Right cardiac atrium (tissue), 5 donors: ENCODE measurements at places on chromosomes 13 and 19. TPM values are rescaled to one million over a fixed set of nuclear protein-coding genes. Genes with fewer than 3 reads are reported as not detected.

Gene ZNF547
- polyA plus RNA-seq = 2.7 TPM

Gene GARIN5A
- 3.0 TPM for polyA plus RNA-seq

Gene HOMER3
- polyA plus RNA-seq = 26.5 TPM

Gene TJP3
- 0.05 TPM for polyA plus RNA-seq

Gene KLK1
- polyA plus RNA-seq = 0.18 TPM

Gene FGF9
- 3.6 TPM for polyA plus RNA-seq

Gene CCNA1
- 0.20 TPM for polyA plus RNA-seq

Gene PRSS57
- not detected for polyA plus RNA-seq

Gene PPM1N
- polyA plus RNA-seq = 0.91 TPM

DNA sequence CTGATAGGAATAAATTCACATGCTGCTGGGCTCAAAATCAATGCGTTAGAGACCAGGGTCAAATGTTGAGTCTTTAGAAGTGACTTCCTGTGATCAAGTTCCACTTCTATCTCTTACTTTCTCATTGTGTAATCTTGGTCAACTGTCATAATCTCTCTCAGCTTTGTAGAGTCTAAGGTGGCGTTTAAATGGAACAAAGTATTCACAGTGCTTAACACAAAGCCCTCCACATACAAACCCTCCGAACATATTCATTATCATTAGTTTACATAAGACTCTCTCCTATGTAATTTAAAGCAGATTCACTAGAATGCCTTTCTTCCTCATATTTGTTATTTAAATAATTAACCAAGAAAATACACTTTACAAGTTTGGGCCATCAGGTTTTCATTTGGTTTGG, 1044.1 kb downstream of the EFNB2 start:
- no peak for DNase-seq

GRCh38 chr13:80341101-80341755, at the start of gene SPRY2:
SPRY2 (minus strand) TSS chr13:80341126; CDS start chr13:80337705, 3,421 bp downstream.
- DNase-seq = peak; percentile 96

- no peak for DNase-seq
These were observed 334.0 kb downstream of the TBC1D4 start for GRCh38 chr13:75147946-75148345.

DNA sequence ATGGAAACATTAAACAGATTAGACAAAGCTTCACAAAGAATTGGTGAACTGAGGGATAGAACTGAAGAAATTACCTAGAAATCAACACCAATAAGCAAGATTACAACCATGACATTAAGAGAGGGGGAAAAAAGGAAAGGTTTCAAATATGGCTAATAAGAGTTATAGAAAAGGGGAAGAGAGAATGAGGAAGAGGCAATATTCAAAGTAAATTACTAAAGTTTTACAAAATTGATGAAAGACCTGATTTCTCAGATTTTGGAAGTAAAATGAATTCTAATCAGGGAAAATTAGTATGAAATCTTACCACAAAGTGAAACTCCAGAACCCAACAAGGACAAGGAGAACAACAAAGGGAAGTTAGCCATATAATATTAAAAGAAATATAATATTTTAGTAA, 187.4 kb downstream of the NBEA start:
- no peak for DNase-seq

DNA sequence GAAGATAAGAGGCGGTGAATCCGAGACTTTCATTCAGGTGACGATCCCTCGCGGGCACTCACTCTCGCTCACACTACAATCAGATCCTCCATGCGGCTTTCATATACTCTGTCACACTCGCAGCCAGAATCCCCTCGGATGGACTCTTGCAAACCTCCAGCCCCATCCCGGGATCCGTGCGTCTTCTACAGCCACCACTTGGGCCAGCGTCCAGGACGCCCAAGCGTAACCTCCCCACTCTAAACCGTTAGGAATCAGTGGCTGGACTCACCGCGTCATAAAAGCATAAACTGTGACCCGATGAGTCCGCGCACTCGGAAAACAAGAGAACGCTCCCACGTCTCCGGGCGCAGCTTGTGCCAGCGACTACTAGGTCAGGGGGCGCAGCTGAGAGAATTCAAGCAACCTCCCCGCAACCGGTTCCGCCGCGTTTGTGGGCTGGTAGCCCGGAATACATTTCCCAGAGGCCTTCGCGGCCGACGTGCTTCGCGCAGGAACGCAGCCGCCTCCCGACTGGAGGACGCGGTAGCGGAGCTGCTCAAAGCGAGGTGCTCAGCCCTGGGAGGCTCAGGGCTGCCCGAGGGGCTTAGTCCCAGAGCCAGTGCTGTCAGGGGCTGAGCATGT, 27.6 kb downstream of the ZNF607 start:
- DNase-seq = peak; percentile 95

- DNase-seq = no peak
These were observed 673 bp downstream of the ZNF486 start for GRCh38 chr19:20167651-20168122.

DNA sequence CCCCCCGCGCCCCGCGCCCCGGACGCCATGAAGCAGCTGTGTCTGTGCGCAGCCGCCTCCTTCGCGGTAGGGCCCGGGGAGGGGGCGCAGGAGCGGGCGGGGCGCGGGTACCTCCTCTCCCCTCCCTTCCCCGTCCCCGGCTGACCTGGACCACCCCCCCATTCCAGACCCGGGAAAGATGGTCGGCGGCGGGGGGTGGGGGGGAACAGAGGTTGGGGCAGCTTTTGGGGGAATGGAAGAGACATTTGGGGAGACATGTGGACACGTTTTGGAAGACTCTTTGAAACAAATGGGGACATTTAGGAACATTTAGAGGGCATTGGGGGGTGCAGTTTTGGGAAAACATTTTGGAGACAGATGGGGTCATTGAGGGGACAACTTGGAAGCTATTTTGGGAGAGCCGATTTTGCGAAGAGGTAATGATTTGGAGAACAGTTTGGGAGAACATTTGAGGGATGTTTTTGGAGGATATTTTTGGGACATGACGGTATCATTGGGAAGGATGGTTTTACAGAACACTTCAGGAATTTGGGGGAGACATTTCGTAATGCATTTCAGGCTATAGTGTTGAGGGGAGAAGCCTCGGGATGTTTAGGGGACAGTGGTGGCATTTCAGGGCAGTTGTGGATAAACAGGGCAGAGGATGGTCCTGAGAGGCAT, 16.1 kb downstream of the ANKRD24 start:
- no peak for DNase-seq

- peak; percentile 40 for DNase-seq
These were observed 82.5 kb downstream of the DHRS12 start for GRCh38 chr13:51721496-51721895.

DNA sequence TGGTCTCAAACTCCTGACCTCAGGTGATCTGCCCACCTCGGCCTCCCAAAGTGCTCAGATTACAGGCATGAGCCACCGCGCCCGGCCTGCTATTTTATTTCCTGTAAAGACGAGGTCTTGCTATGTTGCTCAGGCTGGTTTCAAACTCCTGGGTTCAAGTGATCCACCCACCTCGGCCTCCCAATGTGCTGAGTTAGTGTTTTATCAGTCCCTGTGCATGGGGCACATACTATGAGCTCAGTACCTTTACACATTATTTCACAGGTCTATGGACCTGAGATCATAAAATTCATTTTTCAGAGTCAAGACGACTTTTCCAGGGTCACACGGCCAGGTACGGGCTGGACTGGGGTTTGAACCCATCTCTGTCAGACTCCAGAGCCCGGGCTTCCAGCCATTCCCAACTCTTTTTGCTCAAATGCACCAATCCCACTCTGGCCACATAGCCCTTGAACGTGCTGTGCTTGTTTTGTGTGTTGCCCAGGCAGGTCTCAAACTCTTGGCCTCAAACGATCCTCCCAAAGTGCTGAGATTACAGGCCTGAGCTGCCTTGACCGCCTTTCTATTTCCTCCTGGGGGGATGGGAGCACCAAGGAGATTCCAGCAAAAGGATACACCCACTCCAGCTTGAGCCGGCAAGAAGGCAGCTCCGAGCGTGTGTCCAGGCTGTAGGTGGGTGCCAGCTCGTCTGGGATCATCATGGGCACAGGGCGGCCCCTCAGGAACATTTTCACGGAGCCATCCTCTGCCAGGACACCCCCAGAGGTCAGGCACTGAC, 1.1 kb downstream of the EML2 start:
- no peak for DNase-seq

DNA sequence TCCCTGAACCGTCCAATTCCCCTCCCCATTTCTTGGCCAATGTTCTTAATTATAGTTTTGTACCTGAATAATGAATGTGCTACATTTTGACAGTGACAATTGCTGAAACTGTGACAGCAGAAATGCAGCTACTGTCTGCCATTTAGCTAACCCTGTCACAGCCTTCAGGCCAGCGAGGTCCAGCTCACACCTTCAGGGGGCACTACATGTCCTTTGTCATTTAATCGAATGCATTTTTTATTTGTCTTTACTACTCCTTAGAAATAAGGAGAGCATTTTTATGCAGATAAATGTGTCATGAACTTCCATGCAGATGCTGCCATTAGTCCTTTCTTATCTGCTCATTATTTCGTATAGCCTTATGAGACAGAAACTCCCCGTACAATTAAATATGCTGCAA, 159.9 kb downstream of the MZT1 start:
- DNase-seq = no peak

DNA sequence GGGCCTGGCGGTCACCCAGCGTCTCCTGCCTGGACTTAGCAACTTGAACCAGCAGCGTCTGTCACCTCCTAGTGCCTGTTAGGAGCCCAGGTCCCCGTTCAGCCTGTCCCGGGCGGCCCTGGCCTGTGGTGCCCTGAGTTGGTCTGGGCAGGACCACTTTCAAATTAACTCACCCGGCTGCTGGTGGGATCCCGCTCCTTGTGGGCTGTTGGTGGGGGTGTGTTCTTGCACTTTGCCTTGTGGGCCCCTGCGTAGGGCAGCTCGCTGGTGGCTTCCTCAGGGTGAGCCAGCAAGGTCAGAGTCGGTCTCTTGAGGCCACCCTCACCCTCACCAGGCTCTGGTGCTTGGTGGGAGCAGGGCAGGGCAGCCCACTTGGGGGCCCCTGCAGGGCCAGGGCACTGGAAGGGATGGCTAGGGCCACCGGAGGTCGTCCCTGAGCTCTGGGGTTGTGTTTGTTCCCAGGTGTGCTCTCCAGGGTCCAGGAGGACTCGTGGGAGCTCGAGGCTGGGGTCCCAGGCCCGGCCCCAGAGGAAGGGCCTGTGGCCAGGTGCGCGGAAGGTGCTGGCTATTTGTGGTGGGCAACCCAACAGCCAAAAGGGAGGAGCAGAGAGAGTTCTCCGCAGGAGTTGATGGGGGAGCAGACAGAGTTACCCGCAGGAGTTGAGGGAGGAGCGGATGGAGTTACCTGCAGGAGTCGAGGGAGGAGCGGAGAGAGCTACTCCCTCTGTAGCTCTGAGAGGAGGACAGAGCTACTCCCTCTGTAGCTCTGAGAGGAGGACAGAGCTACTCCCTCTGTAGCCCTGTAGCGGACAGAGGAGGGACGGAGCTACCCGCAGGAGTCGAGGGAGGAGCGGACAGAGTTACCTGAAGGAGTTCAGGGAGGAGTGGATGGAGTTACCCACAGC, 16.9 kb downstream of the TFDP1 start:
- peak; percentile 39 for DNase-seq

GRCh38 chr19:33721735-33722297, 74.9 kb upstream of the KCTD15 start:
- DNase-seq = no peak

DNA sequence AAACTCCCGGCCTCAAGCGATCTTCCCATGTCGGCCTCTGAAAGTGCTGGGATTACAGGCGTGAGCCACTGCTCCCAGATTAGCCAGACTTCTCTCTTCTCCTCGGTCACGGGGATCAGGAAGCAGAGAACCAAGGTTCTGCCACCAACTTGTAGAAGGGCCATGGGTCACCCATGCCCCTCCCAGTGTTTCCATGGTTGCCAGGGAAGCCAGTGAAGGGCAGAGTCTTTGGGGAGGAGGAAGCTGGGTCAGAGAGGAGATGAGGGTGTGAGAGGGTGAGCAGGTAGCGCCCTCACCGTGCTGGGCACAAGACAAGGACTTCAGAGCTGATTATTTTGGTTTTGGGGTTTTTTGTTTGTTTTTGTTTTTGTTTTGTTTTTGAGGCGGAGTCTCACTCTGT, 77.1 kb downstream of the GNG7 start:
- DNase-seq = peak; percentile 69

- DNase-seq = no peak
These were observed 307.1 kb upstream of the ZNF507 start for GRCh38 chr19:32038021-32038920.

DNA sequence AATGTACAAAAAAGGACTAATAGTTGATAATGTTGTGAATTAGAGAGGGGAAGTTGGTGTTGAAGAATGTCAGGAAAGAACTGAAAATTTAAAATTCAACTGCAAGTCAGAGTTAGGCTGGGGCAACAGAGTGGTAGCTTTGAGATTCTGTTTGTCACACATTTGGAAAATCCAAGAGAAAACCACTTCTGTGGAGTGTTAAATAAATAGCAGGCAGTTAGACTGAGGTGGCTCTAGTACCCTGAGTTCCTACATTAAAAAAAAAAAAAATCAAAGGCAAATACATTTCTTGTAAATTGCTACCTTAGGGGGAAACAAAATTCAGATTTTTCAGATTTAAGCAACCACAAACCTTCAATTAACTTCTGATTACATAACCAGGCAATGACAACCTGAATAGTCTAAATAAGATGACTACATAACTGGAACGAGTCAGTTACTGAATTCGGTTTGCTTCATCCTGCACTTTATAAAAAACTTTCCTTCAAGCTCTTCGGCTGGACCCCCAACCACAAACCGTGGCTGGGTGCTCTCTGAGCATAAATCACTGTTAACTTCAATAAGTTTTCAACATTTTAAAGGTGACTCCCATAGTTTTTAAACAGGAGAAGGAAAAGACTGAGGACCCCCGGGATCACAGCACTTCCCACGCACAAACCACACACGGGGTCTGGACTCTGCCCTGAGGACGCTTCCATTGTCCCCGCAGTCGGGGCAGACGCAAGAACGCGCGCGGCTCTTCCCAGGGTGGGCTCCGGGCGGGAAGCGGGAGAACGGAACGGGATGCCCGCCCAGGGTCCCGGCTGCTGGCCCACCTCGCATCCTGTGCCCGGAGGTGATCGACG, 725 bp downstream of the ZNF682 start:
- DNase-seq = no peak

GRCh38 chr13:43242040-43242439, 218.7 kb downstream of the DNAJC15 start:
- no peak for DNase-seq

- no peak for DNase-seq
These were observed 7.6 kb downstream of the ZNF737 start for GRCh38 chr19:20558011-20558410.

GRCh38 chr19:51002542-51003311, 1.3 kb upstream of the KLK8 start:
- peak; percentile 59 for DNase-seq

DNA sequence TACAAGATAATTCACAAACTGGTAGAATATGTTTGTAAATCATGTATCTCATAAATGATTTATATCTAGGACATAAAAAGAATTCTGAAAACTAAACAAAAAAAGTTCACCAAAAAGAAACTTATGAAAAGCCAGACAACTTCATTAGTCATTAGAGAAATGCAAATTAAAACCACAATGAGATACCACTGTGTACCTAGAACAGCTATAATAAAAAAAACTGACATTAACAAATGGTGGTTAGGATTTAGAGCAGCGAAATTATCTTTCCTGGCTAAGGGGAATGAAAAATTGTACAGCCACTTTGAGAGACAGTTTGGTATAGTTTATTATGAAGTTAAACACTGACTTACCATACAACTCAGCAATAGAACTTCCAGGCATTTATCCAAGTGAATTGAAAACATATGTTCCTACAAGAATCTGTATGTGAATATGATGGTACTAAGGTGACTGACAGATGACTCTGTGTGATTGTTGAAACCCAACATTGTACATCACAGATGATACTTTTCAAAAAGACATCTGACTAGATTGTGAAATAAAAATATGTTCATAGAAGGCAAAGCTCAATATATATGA, 41.8 kb downstream of the UGGT2 start:
- no peak for DNase-seq
